Left renal pelvis (tissue), 4 donors: ENCODE measurements at places on chromosomes 1 and 21.

DNA sequence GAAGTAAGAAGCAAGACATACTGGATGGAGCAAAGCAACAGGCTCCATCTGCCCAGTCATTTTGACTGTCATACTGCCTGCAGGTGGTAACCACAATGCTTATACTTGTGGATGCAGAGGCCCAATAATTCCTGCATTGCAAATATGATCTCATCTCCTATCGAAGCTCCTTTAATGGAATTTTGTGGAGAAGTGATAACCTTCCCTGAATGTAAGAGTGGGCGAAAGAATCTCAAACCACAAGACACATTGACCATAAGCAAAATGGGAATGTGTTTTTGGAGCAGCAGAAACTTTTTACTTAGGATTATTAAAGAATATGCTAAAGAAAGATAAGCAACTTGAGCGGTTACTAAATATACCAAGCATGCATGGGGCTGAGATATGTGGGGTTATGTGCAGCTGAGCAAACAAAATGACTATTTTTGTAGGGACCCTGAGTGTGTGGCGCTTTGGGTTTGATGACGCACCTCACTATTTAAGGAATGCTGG lies 77.4 kb upstream of the BACH1 start:
- no peak for DNase-seq

- DNase-seq, result no peak
Measured at GRCh38 chr1:228471762-228472398, 15.3 kb upstream of the RNF187 start.

- no peak for DNase-seq
Measured at GRCh38 chr1:202564958-202565495, 145.2 kb downstream of the SYT2 start.

- no peak for DNase-seq
Measured at GRCh38 chr1:222561656-222562055, 13.8 kb upstream of the HHIPL2 start.

DNA sequence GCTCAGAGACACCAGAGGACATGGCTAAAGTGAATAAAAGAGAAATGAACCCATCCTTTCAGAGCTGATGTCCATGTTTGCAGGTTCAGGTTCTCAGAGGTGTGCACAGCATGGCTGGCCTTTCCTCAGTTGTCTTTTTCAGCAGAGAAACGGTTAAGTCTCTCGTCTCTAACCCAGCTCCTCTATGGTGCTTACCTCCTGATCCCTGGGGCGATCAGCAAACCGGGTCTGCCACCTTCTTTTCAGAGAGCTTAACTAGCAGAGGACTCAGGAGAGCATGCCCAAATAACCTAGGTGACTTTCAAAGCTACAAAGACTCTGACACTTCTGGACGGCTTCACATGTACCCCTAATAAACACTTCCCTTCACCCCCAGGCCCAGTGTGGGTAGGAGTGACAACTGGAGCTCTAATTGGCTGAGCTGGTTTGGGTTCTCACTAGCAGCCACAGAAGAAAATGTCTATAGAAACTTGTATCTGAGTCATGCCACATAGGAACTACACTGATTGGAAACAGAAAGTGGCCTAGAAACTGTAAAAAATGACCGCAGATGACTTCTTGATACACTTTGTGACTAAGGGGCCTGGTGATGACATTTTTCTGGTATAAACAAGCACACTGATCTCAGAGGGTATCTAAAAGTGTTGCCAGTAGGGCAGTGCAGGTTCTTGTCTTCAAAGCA lies at the start of gene AIM2:
AIM2 (minus strand) TSS at position 329 of the 682 bp plus-strand sequence. CDS start 3,267 bp downstream, outside the sequence.
- no peak for DNase-seq

DNA sequence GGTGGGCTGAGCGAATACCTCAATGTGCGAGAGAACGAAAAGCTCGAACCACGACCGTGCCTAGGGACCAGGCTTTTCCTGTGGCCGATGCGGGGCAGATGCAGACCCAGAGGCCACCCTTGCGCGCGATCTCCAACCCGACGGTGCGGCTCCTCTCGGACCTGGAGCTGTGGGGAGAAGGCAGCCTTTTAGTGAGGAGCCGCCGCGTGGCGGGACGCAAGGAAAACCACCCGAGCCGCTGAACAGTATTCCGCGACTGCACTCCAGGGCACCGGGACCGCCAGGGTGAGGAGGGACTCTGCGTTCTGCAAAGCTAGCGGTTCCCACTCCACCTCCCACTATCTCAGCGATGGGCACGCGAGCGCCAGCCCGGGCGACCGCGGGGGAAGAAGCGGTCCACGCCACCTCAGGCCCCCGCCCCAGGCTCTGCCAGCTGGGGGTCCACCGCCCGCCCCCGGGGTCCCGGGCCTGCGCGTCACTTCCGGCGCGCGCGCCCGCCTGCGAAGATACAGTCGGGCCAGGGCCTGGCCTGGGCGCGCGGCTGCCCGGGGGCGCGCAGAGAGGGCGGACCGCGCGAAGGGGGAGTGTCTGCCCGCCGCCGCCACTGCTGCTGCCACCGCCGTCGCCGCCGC lies 66.5 kb upstream of the PRKACB start:
- DNase-seq, result peak; percentile 77

GRCh38 chr1:46190539-46190938 lies 7.7 kb downstream of the POMGNT1 start:
- no peak for DNase-seq

DNA sequence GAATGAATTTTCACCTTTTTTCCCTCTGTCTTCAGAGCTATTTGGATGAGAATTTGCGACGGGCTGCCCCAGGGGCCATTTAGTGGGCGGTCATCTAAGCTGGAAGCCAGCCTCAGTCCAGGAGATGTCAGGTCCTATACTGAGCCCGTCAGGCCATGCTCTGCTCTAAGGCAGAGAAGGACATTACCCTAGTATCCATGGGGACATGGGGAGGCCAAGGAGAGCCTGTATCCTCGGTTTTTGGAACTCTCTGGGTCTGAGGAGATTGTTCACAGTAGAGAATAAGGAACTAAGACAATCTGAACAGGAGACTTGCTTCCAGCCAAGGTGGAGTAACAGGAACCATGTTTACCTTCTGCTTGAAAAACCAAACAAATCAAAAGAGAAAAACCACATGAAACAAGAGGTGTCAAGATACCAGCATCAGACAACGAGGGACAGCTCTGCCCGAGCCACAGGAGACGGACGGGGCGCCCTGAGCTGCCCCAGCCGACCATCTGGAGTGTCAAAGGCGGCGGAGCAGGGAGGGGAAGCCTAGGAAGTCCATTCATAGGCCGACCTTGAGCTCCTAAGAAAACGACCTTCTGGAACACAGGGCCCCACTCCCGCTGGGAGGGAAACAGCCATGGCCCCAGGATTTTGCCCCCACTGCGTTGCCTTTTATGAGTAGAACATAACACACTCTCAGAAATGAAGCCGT lies 20.0 kb upstream of the ADARB1 start:
- no peak for DNase-seq

DNA sequence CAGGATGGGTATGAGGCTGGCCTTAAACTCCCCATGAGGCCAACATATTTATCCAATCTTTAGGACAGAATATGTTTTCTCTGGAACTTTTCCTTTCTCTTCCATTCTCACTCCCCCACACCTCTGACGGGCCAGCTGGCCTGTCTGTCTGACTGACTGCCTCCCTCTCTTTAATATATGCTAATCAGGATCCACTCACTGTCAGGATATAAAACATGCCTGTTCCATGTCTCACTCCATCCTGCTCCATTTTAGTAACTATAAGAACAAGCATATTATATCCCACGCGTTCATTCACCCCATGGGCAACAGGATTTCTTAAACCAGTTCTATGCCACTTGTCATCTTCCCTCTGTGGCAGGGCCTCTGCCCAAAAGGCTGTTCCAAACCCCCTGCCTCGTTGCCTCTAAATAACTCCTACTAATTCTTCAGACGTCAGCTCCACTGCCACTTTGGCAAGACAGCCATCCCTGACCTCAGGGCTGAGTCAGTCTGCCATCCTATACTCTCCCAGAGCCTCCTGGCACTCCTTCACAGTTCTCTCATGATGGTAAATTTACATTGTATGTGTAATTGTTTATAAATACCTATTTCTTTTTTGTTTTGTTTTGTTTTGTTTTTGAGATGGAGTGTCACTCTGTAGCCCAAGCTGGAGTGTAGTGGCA lies 84.3 kb upstream of the SPATA6 start:
- no peak for DNase-seq

- DNase-seq, result no peak
Measured at GRCh38 chr1:145994391-145995120, 1.8 kb downstream of the TXNIP start.

- no peak for DNase-seq
Measured at GRCh38 chr1:51732701-51733425, 116.0 kb downstream of the OSBPL9 start.

DNA sequence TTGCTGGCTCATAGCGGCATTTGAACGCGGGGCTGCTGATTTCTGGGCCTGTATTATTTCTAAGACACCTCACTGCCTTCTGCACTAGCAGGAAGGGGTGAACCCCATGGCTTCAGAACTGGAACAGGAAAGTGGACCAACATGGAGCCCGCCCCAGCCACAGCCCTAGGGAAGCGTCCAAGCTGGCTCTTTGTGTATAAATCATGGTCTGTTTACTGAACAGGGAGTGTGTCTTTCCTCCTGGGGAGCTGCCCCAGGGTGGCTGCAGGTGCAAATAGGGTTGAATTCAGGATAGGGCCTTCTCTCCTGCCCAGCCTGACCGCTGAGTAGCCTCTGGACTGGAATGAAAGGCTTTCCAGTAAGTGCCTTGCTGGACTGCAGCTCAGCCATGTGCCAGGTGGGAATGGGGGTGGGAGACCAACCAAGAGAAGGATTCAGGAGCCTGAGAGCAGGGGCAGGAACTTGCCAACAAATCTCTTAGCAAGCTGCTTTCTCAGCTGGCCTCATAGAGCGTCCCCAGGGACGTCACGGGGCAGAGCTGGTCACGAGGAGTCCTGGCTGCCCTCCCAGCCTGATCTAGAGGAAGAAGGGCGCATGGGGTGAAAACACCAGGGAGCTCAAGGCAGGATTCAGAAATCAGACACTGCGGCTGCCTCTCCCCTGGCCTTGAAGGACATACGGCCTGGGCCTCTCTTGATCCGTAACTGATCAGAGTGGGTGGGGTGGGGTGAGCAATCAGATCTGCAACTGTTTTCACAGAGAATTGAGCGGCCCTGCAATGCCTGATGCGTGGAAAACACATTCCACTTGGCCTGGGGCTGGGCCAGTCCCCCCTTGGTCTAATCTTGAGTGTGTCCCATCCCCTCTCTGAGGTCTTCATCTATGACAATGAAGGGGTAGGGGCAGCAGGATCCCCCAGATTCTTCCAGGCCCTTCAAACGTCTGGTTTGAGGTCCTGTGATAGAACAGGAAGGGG lies 56.5 kb upstream of the SELENON start:
- no peak for DNase-seq

DNA sequence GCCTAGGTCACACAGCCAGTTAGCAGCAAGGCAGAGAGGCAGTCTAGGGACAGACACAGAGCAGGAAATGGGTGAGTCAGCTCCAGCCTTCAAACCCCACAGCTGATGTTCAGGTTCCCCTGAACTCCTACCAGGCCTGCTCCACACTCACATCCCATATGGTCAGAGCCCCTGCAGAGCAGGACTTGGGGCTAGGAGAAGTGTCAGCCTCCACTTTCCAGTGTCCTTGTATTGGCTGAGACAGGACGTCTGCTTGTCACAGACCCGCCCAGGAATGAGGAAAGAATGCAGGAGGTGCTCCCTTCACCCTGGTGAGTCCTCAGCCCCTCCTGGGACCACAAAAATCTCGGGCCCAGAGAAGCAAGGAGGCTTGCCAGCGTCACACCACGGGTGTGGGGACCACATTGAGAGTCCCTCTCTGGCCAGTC lies 92.5 kb downstream of the LACTBL1 start:
- no peak for DNase-seq

GRCh38 chr1:111761717-111762116 lies 6.0 kb downstream of the DDX20 start:
- no peak for DNase-seq

- DNase-seq, result no peak
Measured at GRCh38 chr1:238624776-238625175, 734.1 kb upstream of the ZP4 start.

DNA sequence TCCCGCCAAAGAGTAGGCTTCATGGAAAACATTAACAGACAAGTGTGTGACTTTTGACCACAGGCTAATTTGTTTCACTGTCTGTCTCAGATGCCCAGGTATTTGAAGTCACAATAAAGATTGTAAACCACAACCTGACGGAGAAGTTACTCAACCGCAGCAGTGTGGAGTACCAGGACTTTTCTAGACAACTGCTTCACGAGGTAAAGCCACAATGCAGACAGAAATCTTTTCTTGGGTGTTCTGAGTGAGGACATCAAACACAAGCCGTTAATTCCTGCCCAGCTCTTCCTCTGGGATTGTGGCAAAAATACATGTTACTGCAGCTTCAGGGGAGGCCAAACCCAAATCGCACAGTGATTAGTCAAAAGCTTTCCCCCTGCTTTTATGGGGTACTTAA lies 31.0 kb downstream of the UMODL1 start:
- no peak for DNase-seq

DNA sequence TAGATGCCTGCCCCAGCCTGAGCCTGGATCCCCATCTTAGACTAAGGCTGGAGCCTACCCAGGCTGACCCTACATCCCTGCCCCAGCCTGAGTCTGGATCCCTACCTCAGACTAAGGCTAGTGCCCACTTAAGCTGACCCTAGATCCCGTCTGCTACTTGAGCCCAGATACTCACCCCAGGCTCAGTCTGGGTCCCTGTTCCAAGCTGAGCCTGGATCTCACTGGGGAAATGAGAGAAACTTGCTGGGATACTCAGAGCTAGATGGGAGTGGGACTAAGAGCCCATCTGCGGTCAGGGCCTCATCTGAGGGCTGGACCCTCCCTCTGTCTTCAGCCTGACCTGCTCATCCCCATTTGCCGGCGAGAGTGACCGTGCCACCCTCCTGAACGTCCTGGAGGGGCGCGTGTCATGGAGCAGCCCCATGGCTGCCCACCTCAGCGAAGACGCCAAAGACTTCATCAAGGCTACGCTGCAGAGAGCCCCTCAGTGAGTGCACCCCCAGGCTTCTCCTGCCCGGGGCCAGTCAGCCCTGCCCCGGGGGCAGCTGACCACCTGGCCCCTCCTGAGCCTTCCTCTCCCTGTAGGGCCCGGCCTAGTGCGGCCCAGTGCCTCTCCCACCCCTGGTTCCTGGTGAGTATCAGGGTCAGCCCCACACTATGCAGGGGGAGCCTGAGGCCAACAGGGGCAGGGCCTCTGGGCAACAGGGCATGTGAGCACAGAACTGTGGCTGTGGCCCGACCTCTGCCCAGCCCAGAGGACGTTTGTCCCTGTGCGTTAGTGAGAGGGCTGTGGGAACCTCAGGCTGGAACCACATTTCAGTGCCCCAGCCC lies 36.8 kb downstream of the TRIM11 start:
- no peak for DNase-seq

DNA sequence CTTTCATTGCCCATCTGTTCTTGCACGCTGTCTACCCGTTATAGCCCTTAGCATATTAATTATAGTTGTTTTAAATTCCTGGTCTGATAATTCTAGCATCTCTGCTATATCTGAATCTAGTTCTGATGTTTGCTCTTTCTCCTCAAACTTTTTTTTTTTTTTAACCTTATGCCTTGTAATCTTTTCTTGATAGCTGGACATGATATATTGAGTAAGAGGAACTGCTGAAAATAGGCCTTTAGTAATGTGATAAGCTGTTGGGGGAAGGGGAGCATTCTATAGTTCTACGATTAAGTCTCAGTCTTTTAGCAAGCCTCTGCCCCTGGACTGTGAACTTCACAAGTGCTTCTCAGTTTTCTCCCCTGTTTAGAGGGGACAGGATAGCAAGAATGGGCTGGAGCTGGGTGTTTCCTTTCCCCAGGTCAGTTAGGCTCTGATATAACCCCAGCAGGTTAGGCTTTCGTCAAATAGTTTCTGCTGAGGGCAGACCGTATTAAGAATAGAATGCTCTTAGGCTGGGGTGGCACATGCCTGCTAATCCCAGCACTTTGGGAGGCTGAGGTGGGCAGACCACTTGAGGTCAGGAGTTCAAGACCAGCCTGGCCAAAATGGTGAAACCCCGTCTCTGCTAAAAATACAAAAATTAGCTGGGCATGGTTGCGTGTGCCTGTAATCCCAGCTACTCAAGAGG lies 62.2 kb downstream of the ZFYVE9 start:
- no peak for DNase-seq
